ENCODE measurements at places on chromosomes 3 and 15.

- no peak for DNase-seq
Observed at GRCh38 chr3:15287565-15288330, 44.6 kb downstream of the SH3BP5 start.

DNA sequence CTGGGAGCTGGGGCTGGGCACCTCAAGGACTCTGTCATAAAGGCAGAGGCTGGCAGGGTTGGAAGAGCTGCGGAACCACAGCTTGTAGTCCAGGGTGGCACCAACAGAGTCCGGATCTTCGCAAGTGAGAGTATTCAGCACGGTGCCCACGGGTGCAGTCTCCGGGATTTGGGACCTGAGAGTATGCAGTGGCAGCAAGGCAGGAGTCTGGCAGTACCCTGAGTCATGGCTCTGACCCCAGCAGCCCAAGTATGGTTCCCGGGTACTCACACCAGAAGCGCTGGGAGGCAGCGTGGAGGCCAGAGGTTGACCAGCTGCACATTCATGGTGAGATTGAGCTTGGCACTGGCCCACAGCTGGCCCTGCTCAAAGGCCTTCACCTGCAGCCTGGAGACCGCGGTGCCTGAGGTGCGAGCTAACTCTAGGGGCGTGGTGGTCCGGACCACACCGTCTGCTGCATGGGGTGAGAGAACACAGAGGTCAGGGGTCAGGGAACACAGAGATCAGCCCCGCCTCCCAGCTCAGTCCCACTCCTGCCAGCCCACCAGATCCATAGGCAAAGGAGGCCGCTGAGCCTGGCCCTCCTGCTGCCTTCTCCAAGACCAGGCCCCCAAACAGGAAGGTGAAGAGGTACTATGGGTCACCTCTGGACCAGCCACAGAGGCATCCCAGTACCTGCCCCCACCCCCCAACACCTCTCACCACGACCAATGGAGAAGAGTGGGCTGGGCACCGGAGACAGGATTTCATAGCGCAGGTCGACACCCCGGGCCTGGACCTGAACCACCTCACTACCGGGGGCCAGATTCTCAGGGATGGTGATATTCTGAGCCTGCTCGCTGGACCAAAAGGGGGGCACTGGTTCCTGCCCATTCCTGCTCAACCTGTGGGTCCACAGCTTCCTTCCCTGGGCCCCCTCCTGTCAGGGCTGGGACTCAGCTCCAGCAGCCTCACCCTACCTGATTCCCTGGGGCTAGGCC lies 4.5 kb downstream of the CDHR4 start:
- no peak for DNase-seq

GRCh38 chr15:35669432-35670045 lies 123.6 kb upstream of the DPH6 start:
- DNase-seq: no peak

DNA sequence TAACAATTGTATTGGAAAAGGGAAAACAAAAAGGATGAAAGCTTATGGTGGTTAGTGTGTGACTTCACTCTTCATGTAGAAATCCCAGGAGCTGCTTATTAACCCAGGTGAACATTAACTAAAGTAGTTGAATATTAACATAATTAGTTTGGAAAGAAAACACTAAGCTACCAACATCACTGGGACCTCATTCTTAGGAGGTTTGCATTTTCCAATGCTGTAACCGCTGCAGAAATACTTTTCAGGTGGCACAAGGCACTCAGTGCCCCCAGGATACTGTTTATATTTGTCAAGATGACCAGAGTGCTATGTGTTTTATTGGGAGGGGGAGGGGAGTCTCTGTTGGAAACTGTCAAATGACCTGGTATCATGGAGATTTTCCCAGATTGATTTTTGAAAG lies 25.9 kb upstream of the VILL start:
- DNase-seq: no peak

DNA sequence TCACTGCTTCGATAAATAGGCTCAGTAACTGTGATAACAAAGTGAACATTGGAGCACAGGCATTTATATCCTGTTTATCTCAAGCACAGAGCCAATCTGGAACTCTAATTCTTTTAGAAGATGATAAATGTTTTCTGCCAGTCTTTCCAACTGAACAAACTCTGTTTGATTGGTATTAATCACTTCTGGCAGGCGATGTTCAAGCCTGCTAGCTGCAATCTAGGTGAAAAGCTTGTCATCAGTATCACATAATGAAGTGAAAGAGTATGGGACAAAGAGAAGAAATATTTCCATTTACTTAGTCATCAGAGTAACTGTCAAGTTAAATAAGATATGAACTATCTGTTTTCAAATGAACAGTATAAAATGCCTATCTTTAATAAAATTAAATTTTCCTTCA lies 577.3 kb downstream of the VGLL3 start:
- DNase-seq: no peak

DNA sequence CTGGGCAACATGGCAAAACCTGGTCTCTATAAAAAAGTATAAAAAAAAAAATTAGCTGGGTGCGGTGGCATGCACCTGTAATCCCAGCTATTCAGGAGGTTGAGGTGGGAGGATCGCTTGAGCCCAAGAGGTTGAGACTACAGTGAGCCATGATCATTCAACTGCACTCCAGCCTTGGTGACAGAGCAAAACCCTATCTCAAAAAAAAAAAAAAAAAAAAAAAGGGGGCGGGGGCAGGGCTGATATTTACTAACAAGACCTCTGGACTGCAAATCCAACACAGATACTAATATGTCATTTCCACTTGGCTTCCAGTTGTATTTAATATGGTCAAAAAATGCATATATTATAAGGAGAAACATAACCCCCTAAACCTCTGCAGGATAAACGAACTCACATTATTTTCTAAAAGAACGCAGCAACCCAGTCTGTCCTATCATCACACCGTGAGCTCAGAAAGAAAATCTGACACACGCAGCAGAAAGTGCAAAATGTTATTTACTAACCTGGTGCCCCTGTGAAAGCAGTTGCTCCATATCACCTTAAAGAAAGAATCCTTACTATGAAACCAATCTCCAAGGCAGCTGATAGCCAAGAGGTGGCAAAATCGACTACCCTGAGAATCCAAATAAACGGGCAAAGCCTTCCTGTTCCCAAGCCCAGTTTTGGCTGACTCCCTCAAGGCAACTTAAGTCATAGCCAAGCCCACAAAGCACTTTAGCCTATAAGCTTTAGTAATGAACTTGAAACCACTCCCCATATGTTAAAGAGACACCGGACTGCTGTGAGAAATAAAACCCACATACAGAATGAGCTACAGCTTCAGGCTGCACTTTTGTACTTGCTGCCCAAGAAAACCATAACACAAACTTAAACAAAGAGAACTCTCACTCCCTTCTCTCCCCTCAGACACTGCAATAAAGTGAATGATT lies 39.3 kb downstream of the PLD1 start:
- DNase-seq: peak; percentile 69

- no peak for DNase-seq
Observed at GRCh38 chr15:60083318-60083717, 79.2 kb downstream of the FOXB1 start.

DNA sequence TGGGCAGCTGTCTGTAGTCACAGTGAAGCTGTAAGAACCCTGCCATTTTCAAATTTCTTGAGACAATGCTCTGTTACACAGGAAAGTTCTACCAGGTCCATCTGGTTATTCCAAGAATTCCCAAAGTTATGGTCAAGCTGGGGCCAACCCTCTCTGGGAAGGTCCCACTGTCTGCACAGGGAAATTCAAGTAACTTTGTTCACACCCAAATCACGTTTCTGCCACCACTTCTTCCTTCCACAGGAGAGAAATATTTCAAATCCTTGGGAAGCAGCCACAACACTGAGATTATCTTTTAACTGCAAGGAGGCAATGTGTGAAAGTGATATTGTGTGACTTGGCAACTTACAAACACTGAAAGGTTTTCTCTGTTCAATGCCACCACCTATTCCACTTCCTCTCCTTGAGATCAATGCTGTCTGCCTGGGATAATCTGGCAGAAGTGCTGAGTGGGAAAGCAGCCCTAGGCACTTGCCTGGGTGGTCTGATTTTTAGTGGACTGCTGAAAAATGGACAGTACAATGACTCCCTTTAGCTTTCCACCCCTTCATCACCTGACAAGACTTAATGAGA lies 5.6 kb downstream of the SCAMP2 start:
- DNase-seq: no peak

DNA sequence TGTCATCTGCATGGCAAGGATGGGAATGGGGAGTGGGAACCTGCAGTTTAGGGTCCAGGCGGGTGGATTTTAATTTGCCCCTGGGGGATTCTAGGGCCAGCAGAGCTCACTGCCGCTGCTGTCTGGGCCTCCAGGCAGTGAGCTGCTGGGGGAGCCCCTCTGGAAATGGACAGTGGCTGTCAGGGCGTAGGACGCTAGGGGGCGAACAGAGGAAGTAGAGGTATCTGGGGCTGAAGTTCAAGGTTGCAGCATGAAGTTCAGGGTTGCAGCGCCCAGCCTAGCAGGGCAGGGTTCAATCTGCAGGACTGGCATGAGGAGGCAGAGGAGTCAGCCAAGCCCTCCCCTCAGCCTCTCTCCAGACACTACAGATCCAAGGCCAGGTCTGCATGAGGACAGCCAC lies 49.5 kb downstream of the APBA2 start:
- no peak for DNase-seq

GRCh38 chr3:51712511-51712931 lies 5.7 kb downstream of the GRM2 start:
- DNase-seq: no peak

GRCh38 chr3:129558772-129559564 lies 16.0 kb downstream of the H1-8 start:
- DNase-seq: no peak

- no peak for DNase-seq
Observed at GRCh38 chr3:196967412-196968232, 1.0 kb downstream of the PIGZ start.

DNA sequence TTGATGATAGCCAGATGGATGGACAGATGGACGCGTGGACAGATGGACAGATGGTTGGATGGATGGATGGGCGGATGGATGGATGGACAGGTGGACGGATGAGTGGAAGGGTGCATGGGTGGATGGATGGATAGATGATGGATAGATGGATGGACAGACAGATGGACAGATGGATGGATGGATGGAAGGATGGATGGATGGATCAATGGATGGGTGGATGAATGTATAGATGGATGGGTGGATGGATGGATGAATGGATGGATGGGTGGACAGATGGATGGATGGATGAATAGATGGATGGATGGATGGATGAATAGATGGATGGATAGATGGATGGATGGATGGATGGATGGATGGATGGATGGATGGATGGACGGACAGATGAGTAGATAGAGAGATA lies 40.9 kb downstream of the GABRB3 start:
- DNase-seq: no peak

GRCh38 chr15:29968099-29968894 lies 114.5 kb upstream of the GOLGA8J start:
- DNase-seq: peak; percentile 1

GRCh38 chr3:114847564-114847963 lies 299.5 kb downstream of the ZBTB20 start:
- no peak for DNase-seq

GRCh38 chr3:159947220-159947619 lies 41.4 kb upstream of the IL12A start:
- DNase-seq: no peak

DNA sequence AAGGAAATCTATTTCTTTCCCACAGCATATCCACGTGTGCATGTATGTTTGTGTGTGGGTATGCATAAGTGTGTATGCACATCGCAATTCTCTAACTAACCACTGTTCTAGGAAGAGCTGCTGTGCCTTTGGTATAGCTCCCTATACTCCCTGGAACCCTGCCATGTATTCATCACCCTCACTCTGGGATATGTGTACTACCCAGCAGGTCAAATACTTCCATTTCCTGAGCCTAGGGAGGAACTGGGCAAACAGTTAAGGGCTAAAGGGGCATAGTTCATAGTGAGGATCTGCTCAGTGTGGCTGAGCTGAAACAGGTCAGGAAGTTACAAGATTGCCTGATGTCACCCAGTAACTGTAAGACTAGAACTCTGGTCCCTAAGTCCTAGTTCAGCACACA lies 260.4 kb downstream of the RPLP1 start:
- peak; percentile 19 for DNase-seq

GRCh38 chr3:182568876-182569275 lies 224.4 kb upstream of the ATP11B start:
- no peak for DNase-seq

DNA sequence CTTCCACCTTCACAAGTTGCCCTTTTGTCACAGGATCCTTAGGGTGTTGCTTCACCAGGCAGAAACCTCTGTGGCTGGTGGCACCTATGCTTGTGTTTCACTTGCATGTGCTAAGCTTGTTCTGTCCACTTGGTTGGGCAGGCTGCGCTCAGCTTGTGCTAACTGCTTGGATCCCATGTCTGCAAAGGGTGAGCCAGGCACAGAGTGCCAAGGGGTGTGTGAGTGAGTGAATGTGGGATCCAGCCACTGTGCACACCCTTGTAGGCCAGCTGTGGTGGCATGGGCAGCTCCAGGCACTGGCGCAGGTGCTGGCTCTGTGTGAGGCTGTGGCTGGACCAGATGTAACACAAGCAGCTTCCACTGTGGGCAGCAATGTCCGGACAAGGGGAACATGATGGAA lies 728.7 kb upstream of the ROBO1 start:
- no peak for DNase-seq

DNA sequence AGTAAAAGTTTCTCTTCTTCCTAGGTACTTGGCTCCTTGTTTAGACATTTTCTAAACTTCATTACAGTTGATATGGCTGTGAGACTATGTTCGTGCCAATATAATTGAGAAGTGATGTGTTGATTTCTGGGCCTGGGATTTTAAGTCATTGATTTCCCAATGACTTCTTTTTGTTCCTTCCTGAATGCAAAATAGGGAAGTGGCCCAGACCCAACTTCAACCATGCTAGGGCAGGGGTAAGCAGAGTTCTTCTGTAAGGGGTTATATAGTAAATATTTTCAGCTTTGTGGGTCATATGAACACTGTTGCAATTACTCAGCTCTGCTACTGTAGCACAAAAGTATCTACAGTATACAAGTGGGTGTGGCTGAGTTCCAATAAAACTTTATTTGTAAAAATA lies 320.1 kb upstream of the WNT5A start:
- DNase-seq: no peak

DNA sequence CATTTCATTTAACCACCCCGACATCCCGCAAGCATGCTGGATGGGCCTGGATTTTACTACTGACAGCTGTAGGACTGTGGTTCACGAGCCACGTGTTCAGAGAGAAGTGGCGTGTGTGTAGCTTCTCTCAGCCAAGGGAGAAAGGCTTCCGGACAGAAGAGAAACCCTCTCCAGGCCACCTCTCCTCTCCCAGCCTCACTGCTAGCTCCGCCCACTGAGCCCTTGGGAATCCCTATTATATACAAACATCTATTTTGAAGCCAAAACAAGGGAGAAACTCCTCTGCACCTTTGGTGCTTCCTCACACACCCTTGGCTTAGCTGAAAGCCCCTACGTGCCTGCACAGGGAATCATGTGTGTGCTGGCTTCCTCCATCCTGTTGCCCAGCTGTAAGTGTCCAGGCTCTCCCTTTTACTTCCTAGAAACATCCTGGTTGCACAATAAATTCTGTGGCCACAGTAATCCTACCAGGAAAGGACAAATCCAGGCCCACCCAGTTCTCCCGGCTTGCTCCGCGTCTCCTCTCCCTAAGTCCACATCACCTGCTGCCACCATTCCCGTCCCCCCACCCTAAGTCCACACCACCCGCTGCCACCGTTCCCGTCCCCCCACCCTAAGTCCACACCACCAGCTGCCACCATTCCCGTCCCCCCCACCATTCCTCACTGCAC lies 30.5 kb downstream of the PCSK6 start:
- no peak for DNase-seq
